ENCODE measurements at places on chromosomes 11 and 22. TPM values are rescaled to one million over a fixed set of nuclear protein-coding genes. Genes with fewer than 3 reads are reported as not detected.

DNA sequence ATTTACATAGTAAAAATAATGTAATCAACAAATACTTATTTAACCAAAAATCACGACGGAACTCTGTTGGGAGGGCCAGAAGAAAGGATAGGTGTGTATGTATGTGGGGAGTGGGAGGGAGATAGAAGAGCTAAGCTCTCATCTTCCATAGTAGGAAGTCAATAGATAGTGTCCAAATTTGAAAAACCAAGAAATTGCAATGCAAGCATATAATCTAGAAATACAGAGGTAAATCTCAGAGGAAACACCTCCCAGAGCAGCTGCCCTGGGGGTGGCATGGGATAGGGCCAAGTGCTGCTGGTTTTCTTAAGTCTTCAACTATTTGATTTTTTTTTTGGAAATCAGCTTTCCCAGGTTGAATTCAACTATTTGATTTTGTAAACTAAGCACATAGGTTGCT lies 16.9 kb downstream of the C11orf86 start:
- H3K4me3 ChIP-seq = no peak overlapping the region
- no peak overlapping the region for H3K27ac ChIP-seq
- no peaks in the 10 kb centered on the region for H3K27me3 ChIP-seq
- H3K4me1 ChIP-seq = no peaks in the 10 kb centered on the region

- H3K4me1 ChIP-seq = no peaks in the 10 kb centered on the region
- no peak overlapping the region for H3K27ac ChIP-seq
- DNase-seq = no peak
- H3K27me3 ChIP-seq = peaks cover 4% of the 10 kb centered on the region
These were observed 3.8 kb upstream of the CYB5R2 start for GRCh38 chr11:7677071-7677470.

DNA sequence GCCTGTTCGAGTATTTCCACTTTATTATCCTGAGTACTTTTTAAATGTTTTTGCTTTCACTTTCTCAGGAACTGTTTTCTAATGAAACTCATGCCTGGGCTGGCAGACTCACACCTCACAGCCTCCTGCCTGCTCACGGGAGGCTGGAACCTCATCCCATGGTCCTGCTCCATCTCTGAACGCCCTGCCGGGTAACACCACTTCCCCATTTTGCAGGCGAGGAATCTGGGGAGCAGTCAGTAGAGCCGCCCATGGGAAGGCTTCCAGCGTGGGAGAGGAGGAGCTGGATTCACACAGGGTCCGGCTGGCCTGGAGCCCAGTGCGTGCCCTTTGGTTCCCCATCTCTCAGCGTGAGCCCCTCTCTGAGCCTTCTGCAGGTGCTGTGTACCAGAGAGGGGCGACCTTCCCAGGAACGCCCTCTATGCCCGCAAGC lies 53.6 kb downstream of the SCUBE1 start:
- H3K27ac ChIP-seq = peak overlapping the region; percentile 77

GRCh38 chr11:115926601-115927000 lies 422.4 kb upstream of the CADM1 start:
- no peaks in the 10 kb centered on the region for H3K27me3 ChIP-seq
- H3K36me3 ChIP-seq = no peaks in the 10 kb centered on the region
- peaks cover 15% of the 10 kb centered on the region for H3K4me1 ChIP-seq
- no peak for DNase-seq
- no peak overlapping the region for H3K4me3 ChIP-seq
- H3K27ac ChIP-seq = no peak overlapping the region

- no peaks in the 10 kb centered on the region for H3K27me3 ChIP-seq
- no peaks in the 10 kb centered on the region for H3K4me1 ChIP-seq
- H3K36me3 ChIP-seq = no peaks in the 10 kb centered on the region
- no peak overlapping the region for H3K4me3 ChIP-seq
These were observed 12.5 kb downstream of the MUC6 start for GRCh38 chr11:1023811-1024596.

DNA sequence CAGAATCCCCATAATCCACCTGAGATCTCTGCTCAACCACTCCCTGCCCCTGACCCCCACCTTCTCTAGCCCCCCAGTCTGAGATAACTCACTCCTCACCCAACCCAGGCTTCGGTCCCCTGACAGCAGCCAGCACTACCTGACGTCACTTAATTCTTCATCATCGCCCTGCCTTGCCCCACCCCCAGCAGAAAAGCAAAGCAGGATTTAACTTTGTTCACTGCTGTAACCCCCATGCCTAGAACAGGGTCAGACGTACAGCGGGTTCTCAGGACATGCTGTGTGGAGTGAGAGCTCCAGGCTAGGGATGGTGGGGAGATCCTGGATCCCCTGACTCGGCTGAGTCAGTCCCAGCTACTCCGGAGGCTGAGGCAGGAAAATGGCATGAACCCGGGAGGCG lies 45.8 kb downstream of the ELFN2 start:
- H3K36me3 ChIP-seq = no peaks in the 10 kb centered on the region
- DNase-seq = no peak
- H3K4me1 ChIP-seq = no peaks in the 10 kb centered on the region
- no peak overlapping the region for H3K27ac ChIP-seq
- peaks cover 75% of the 10 kb centered on the region for H3K27me3 ChIP-seq

DNA sequence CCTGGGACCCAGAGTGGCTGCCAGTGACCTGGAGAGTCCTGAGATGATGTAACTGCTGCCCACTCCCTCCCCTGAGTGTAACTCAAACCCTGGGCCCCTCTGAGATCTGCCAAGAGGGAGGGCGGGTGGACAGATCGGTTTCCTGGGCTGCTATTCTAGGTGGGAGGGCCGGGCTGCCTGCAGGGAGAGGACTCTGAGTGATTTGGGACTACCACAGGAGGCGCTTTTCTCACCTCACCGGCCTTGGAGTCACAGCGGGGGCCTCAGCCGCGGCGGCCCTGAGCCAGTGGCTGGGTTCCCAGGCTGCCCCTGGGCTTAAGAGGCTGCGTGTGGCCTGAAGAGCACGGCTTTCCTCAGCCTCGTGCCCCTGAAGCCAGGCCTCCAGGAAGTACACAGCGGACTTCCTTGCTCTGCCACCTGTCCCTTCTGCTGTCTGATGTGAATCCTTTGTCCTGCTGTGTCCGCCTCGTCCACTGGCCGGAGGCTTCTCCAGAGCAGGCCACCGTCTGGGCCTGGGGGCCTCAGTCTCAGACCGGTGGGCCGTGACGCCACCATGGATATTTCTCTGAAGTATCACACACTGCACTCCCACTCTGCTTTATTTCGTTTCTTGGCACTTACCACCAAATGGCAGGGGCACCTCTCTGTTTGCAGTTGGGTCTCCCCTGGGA lies 11.5 kb downstream of the RELT start:
- H3K36me3 ChIP-seq = no peaks in the 10 kb centered on the region
- H3K27ac ChIP-seq = no peak overlapping the region
- H3K4me1 ChIP-seq = peaks cover 12% of the 10 kb centered on the region
- H3K27me3 ChIP-seq = no peaks in the 10 kb centered on the region
- no peak for DNase-seq
- no peak overlapping the region for H3K4me3 ChIP-seq

Gene CDC42EP1
- polyA plus RNA-seq = 22.2 TPM

Gene NLRP14
- not detected for polyA plus RNA-seq
